ENCODE measurements at places on chromosomes 7 and 10. TPM values are rescaled to one million over a fixed set of nuclear protein-coding genes. Genes with fewer than 3 reads are reported as not detected.

DNA sequence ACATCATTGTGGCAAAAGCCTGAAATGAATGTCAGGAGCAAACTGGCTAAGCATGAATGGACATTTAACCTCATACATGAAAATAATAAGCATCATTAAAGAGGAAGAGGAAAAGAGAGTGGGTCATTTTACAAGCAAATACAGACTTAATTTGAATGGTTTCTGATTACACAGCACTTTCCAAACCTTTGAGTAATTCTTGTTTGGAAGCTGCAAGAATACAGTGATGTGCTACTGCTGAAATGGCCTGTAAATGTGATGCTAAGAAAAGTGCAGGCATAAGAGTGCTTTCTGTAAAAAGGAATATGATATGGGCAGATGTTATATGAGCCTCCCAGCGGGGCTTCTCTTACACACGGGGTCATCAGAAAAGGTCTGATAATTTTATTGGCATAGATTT is 30.2 kb downstream of the TAS2R16 start:
- peaks cover 1% of the 10 kb centered on the region for H3K4me1 ChIP-seq
- no peak overlapping the region for H3K4me3 ChIP-seq
- no peaks in the 10 kb centered on the region for H3K27me3 ChIP-seq
- H3K36me3 ChIP-seq = no peaks in the 10 kb centered on the region
- DNase-seq = no peak

GRCh38 chr7:132806834-132807233 is 230.6 kb upstream of the PLXNA4 start:
- no peak overlapping the region for H3K27ac ChIP-seq
- no peaks in the 10 kb centered on the region for H3K27me3 ChIP-seq
- H3K4me3 ChIP-seq = no peak overlapping the region
- H3K4me1 ChIP-seq = no peaks in the 10 kb centered on the region

Gene DGKI
- total RNA-seq = 2.2 TPM

Gene SLC26A5
- not detected for total RNA-seq

Gene PRPS1L1
- not detected for total RNA-seq

DNA sequence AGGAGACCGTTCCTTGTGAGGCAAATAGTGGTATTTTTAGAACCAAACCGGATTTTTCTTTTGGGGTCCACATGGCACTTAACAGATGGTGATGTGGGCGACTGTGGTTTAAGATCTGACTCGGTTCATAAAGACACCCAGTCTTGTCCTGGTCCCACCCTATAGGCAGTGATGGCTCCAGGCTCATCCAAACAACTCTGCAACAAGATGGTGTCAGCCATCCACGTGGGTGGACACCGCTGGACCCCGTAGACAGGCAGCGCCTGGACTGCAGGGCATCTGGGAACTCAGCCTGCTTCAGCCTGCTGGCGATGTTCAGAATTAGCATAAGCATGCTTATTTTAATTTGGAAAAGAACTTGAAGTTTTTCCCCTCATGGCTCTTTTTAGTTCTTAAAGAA is 258.4 kb upstream of the FZD1 start:
- no peak overlapping the region for H3K27ac ChIP-seq
- H3K4me3 ChIP-seq = no peak overlapping the region
- peaks cover 25% of the 10 kb centered on the region for H3K36me3 ChIP-seq
- H3K27me3 ChIP-seq = no peaks in the 10 kb centered on the region

Gene SDK1
- total RNA-seq = 12.8 TPM

Gene GIMAP6
- not detected for total RNA-seq

DNA sequence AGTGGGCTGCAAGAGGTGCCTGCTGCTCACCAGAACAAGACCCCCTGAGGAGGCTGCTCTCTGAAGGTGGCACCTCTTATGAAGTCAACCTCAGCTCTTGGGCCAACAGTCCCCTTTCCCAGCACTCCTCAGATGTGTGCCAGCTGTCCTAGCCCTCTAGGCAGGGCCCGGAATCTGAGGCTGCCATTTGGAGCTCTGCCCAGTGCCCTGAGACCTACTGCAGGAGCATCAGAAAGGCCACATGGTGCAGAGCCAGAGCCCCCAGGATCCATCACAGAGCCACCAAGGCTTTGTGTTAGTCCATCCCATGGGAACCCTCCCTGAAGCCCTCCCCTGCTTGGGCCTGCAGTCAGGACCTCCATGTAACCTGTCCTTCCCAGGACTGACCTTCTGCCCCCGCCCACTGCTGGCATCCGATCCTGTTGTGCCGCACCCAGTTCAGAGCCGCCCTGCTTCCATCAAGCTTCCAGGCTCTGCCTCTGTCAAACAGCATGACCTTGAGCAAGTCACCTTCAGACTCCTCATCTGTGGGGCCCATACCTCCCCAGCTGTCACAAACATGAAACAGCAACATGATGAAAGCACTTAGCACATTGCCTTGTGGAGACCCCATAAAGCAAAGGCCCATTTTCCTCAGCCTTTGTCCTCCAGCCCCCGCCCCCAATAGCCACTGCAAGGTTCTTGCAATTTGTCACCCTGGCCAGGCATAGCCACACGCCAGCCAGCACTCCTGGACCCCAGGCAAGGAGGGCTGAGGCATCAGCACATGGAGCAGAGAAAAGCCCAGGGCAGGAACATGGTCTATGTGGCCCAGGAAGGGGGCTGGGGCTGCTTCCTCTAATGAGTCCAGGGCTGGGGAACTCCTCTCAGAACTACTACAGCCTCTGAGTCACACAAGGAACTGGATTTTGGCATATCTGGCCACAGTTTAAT is 51.7 kb downstream of the GRID1 start:
- no peaks in the 10 kb centered on the region for H3K36me3 ChIP-seq
- no peak for DNase-seq
- no peak overlapping the region for H3K4me3 ChIP-seq
- H3K4me1 ChIP-seq = no peaks in the 10 kb centered on the region

- no peaks in the 10 kb centered on the region for H3K27me3 ChIP-seq
- no peaks in the 10 kb centered on the region for H3K36me3 ChIP-seq
- H3K4me3 ChIP-seq = no peak overlapping the region
These were observed 153.0 kb downstream of the SNX13 start for GRCh38 chr7:17787257-17787656.

- DNase-seq = no peak
- peaks cover 14% of the 10 kb centered on the region for H3K4me1 ChIP-seq
- peaks cover 61% of the 10 kb centered on the region for H3K27me3 ChIP-seq
- H3K4me3 ChIP-seq = no peak overlapping the region
These were observed 402.2 kb downstream of the DNAJB6 start for GRCh38 chr7:157739031-157739430.

DNA sequence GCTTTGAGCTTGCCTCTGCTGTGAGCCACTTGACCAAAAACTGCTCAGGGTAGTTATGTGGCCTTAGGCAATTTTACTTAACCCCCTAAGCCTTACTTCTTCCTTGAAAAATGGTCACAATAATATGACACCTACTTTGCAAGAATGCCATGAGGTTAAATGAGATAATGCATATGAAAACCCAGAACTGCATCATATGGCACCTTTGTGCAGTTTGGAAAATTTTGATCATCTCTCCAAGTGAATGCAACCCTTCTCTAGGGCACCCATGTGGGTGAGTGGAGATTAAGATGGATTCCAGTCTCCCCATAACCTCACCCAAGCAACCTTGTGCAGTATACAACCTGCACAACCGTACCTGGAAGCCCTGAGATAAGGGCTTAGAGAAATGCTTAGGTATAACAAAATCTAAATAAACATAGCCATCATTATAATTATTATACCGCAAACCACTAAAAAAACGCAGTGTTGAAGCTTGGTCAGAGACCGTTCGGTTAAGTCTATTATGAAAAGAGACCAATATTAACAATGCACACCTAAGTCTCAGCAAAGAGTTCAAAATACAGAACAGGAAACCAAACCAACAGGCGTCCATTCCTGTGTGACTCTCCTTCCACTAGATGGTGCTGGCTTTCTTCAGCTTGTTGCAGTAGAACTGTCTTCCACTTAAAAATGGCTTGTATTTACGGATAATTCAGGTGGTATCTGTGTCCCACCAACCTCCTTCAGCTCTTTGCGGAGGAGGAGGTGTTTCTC is 21.0 kb upstream of the ASB15 start:
- peak overlapping the region; percentile 67 for H3K27ac ChIP-seq
- H3K4me1 ChIP-seq = peaks cover 4% of the 10 kb centered on the region
- H3K4me3 ChIP-seq = peak overlapping the region; percentile 44
- H3K36me3 ChIP-seq = no peaks in the 10 kb centered on the region
- peaks cover 2% of the 10 kb centered on the region for H3K27me3 ChIP-seq

DNA sequence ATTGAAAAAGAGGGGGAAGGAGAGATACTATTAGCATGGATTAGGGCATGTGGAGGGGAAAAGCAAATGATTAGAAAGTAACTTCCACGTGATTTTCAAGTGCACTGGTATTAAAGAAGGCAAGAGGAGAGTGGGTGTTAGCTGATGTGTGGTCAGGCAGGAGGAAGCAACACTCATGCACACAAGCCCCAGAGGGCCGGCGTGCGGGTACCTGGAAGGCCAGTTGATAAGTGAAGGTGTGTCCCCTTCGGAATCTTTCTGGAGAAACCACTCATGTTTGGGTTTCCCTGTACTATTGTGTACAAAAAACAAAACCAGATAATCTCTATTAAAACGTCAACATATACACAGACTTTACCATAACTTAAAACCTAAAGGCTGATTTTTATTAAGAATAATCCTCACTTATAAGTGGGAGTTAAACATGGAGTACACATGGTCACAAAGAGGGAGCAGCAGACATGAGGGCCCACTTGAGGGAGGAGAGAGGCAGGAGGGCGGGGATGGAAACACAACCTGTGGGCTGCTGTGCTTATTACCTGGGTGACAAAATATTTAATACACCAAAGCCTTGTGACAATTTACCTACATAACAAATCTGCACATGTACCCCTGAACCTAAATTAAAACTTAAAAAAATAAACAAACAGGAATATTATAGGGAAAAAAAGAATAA is 98.9 kb downstream of the SVIL start:
- peaks cover 20% of the 10 kb centered on the region for H3K36me3 ChIP-seq
- H3K4me3 ChIP-seq = peak overlapping the region; percentile 24
- no peaks in the 10 kb centered on the region for H3K27me3 ChIP-seq
- peaks cover 53% of the 10 kb centered on the region for H3K4me1 ChIP-seq

- H3K27me3 ChIP-seq = no peaks in the 10 kb centered on the region
- H3K27ac ChIP-seq = no peak overlapping the region
- H3K4me3 ChIP-seq = no peak overlapping the region
- DNase-seq = no peak
These were observed 10.9 kb upstream of the INPP5A start for GRCh38 chr10:132526676-132527075.

- H3K36me3 ChIP-seq = no peaks in the 10 kb centered on the region
- DNase-seq = no peak
- no peak overlapping the region for H3K4me3 ChIP-seq
These were observed 275.7 kb downstream of the GPR37 start for GRCh38 chr7:124489925-124490324.

DNA sequence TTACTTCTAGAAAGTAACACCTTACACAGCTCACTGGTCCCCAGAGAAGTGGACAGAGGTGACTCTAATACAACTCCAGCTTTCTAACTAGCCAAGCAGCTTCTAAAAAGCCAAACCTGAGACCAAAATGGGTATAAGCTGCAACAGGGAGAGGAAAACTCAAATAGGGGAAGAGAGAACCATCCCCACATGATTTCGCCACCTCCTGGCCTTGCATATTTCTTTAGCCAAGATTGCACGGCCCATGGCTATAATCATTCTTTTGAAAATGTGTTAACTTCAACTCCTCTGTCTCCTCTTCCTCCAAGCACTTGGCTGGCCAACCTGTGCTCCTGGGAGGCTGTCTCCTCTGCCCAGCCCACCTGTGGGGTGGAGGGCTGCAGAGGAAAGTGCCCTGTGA is 28.7 kb downstream of the NUP42 start:
- peaks cover 18% of the 10 kb centered on the region for H3K4me1 ChIP-seq
- H3K27ac ChIP-seq = no peak overlapping the region
- no peak overlapping the region for H3K4me3 ChIP-seq
- DNase-seq = no peak
- no peaks in the 10 kb centered on the region for H3K27me3 ChIP-seq

DNA sequence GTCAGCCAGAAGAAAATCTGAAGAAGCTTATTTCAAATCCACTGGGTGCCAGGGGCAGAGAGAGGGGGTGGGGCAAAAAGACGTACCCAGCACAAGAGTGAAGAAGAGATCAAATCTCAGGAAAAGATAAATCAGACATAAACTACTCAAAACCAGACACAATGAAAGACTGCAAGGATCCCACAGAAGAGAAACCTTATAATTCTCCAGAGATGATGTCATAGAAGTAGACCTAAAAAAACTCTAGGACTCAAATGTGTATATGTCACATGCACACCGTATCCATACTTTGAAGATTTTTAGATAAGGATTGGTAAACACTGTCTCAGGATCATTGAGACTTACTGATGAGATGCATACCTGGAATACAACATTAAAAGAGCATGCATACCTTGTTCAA is 98.5 kb upstream of the PIK3CG start:
- H3K4me3 ChIP-seq = no peak overlapping the region
- H3K27me3 ChIP-seq = no peaks in the 10 kb centered on the region
- H3K27ac ChIP-seq = no peak overlapping the region
- H3K4me1 ChIP-seq = peaks cover 10% of the 10 kb centered on the region

- H3K4me1 ChIP-seq = peaks cover 16% of the 10 kb centered on the region
- H3K4me3 ChIP-seq = no peak overlapping the region
- no peak for DNase-seq
- H3K27me3 ChIP-seq = no peaks in the 10 kb centered on the region
- H3K36me3 ChIP-seq = peaks cover 6% of the 10 kb centered on the region
These were observed 291.8 kb downstream of the CRPPA start for GRCh38 chr7:16129431-16130110.

DNA sequence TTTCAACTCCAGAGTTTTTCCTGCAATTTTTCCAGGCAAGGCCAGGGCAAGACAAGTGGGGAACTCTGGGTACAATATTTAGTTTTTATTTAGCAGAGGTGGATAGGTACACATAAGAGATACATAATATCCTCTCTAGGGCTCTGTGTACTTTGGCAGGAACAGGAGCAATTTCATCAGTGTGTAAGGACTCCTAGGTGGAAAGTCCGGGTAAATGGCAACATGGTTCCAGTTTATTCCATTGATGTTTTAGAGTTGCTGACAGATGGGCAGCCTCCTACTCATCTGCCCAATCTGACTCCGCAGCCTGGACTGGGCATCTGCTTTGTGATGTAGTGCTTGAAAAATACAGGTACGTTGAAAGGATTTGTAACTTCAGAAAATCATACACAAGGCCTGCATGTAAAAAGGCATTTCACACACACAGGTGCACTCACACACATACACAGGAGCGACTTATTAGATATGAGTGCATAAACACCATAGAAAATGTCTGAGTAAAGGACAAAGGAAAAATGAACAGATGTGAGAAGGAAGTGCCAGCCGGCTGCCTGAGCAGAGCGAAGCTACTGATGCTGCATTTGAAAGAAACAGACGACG is 5.7 kb downstream of the PON1 start:
- H3K36me3 ChIP-seq = no peaks in the 10 kb centered on the region
- no peaks in the 10 kb centered on the region for H3K27me3 ChIP-seq
- H3K27ac ChIP-seq = no peak overlapping the region

GRCh38 chr7:37394158-37394557 is 54.5 kb downstream of the ELMO1 start:
- no peak overlapping the region for H3K27ac ChIP-seq
- H3K4me1 ChIP-seq = no peaks in the 10 kb centered on the region
- H3K4me3 ChIP-seq = no peak overlapping the region
- no peaks in the 10 kb centered on the region for H3K36me3 ChIP-seq

Gene OR2A7
- 11.3 TPM for total RNA-seq

- no peak overlapping the region for H3K27ac ChIP-seq
- H3K27me3 ChIP-seq = no peaks in the 10 kb centered on the region
- DNase-seq = no peak
- H3K4me3 ChIP-seq = no peak overlapping the region
These were observed 213.3 kb upstream of the FZD8 start for GRCh38 chr10:35855155-35855947.

- no peak overlapping the region for H3K27ac ChIP-seq
- no peaks in the 10 kb centered on the region for H3K36me3 ChIP-seq
- DNase-seq = no peak
These were observed 360.4 kb downstream of the PARD3 start for GRCh38 chr10:34454590-34455261.
